Vagina (tissue), 2 donors: ENCODE measurements at places on chromosomes 16 and 17. TPM values are rescaled to one million over a fixed set of nuclear protein-coding genes. Genes with fewer than 3 reads are reported as not detected.

GRCh38 chr17:68247445-68248198 is at the start of gene AMZ2:
TSS of gene AMZ2 (plus strand) at chr17:68248043. CDS start at chr17:68250188, 2,145 bp downstream.
- DNase-seq, result no peak

Gene SF3B3
- 91.3 TPM for total RNA-seq

Gene CNTNAP1
- total RNA-seq, result 5.9 TPM

- DNase-seq, result no peak
These were observed 263.2 kb downstream of the KIF2B start for GRCh38 chr17:54085934-54086333.

- no peak for DNase-seq
These were observed 5.3 kb downstream of the RPL13 start for GRCh38 chr16:89565506-89566372.

- DNase-seq, result peak; percentile 37
These were observed 95.1 kb downstream of the LYRM1 start for GRCh38 chr16:20995711-20996110.

Gene KRT20
- not detected for total RNA-seq

- DNase-seq, result no peak
These were observed 233.2 kb downstream of the PRKCA start for GRCh38 chr17:66535611-66536010.

Gene OR1A1
- total RNA-seq, result not detected

GRCh38 chr17:28071891-28072606 is 29.6 kb downstream of the NLK start:
- DNase-seq, result no peak

Gene NACA2
- total RNA-seq, result not detected

GRCh38 chr16:30874244-30874820 is 19.5 kb downstream of the BCL7C start:
- DNase-seq, result no peak

GRCh38 chr16:67678354-67679023 is 11.9 kb downstream of the C16orf86 start:
- no peak for DNase-seq

- no peak for DNase-seq
These were observed 14.2 kb downstream of the IRF8 start for GRCh38 chr16:85913141-85913601.

DNA sequence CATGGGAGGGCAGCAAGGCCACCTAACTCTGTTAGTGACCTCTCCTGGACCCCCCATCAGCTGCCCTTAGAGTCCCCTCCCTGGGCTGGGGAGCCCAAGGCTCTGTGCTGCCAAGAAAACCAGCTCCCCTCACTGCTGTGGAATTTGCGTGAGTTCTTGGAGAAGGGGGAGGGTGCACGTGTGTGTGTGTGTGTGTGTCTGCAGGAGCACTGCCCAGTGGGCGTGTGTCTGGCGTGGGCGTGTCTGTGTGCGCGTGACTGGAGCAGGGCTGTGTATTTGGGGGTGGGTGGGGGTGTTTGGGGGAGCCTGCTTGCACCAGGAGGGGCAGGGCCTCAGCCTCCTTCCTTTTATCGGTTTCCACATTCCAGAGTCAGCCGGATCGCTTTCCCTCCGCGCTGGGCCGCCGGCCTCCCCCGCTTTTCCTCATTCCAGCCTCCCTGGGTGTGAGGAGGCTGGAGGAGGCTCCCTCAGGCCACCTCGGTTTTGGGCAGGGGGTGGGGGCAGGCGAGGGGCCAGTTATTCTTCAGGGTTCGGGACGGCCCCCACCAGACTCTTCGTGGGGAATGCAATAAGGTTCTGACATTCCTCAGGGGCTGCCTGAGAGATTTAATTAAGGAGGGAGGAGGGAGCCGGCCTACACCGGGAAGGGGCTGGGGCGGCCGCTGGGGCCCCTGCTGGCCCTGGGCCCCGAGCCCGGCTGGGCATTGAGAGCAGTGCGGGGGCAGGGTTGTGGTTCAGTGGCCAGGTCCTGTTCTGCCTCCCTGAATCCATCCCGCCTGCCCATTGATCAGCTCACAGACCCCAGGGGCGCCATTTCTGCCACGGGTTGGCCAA is 2.5 kb downstream of the VASN start:
- peak; percentile 97 for DNase-seq

Gene NGFR
- 41.7 TPM for total RNA-seq

DNA sequence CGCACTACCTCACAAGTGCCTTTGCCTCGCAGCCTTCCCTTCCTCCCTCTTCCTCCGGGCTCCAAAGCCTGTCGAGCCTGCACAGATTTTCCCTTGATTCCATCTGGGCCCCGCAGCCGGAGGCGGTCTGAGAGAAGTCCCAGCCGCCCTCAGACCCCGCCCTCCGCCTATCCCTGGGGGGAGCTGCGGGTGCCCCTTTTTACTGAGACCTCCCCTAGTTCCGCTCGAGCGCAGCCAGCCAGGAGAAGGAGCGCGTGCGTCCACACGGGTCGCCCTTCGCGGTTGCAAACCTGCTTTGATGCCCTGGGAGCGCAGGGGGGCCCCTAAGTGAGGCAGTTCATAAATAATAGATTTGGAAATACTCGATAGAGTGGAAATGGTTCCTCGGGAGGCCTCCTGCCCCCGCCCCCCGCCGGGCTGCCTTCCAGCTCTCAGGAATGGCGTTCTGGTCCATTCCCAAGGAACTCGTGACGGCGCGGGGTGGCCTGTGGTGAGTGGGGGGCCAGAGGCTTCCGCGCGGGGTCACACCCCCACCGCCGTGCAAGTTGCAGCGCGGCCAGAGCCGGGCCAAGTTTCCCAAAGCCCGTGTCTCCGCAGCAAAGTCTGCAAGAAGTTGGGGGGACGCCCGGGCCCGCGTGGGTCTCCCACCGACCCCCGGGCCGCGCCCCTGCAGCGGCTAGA is 610 bp downstream of the C16orf74 start:
- DNase-seq, result no peak

Gene TMEM88
- 26.3 TPM for total RNA-seq

Gene TMED6
- not detected for total RNA-seq

- DNase-seq, result no peak
These were observed 630 bp downstream of the RNFT1 start for GRCh38 chr17:59963738-59964481.

DNA sequence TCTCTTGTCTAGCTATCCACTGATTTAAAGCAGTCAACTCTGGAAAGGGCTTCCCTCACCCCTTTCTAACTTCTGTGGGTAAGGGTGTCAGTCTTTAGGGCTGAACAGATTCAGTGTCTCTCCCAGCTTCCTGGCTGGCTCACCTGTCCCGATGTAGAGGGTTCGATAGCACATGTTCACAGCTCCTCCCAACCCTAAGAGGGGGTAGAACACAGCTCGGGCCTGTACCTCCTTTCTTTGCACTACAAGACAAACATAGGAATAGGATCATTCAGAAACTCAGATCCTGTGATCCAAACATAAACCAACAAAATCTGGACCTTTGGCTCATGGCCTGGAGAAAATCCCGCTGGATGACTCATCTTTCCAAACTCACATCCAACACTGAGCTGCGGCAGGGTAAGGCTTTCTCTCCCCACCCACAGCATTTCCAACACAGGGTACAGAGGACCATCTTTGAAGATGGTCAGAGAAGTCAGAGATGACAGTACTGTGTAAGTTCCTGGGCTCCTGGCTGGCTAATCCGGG is 5.8 kb upstream of the DHRS13 start:
- no peak for DNase-seq

GRCh38 chr16:5841974-5842373 is 744.4 kb upstream of the EEF2KMT start:
- DNase-seq, result no peak

DNA sequence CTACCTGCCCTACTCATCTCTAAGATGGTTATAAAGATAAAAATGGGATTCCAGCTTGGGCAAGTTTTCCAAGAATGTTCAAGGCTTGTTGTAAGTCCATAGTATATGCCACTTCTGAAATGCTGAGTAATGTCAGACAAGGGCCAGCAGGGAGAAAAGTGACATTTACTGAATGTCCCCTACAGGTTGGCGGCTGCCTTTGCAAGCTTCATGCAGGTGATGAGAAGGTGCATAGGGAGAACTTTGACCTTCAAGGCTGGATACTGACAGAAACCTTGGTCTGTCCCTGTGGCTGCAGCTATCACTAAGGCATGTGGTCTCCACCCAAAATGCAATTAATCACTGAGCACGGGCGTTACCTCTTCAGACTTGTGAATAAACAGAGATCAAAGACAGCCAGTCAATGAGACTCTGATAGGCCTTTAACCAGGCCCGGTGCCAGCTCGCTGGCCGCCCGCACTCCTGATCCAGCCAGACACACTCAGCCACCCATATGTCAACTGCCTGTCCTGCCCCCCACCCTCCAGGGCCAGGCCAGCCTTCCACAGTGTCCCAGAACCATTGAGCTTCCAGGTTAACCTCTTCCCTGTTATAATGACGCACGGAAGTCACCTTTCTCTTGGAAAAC is 26.8 kb upstream of the AXIN2 start:
- no peak for DNase-seq

Gene C1QL1
- 6.9 TPM for total RNA-seq

Gene TOX3
- 1.2 TPM for total RNA-seq

DNA sequence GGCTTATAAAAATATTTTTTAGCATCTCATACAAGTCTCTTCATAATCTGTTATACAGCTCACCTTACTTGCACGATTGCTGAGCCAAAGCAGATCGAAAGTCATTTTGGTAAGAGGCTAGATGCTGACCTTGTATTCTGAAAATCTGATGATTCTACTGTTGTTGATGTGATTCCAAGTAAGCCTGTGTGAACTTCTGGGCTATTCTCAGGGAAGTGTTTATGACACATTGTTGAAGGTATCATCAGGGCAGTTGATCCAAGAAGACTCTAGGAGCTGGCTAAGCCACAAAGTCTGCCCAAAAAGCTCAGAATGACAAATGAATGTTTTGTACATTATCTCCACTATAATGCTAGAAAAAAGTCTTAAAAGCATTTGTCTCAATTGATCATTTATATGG is 16.0 kb downstream of the OMG start:
- no peak for DNase-seq

- DNase-seq, result no peak
These were observed 200.2 kb downstream of the CCDC182 start for GRCh38 chr17:57544834-57545463.

DNA sequence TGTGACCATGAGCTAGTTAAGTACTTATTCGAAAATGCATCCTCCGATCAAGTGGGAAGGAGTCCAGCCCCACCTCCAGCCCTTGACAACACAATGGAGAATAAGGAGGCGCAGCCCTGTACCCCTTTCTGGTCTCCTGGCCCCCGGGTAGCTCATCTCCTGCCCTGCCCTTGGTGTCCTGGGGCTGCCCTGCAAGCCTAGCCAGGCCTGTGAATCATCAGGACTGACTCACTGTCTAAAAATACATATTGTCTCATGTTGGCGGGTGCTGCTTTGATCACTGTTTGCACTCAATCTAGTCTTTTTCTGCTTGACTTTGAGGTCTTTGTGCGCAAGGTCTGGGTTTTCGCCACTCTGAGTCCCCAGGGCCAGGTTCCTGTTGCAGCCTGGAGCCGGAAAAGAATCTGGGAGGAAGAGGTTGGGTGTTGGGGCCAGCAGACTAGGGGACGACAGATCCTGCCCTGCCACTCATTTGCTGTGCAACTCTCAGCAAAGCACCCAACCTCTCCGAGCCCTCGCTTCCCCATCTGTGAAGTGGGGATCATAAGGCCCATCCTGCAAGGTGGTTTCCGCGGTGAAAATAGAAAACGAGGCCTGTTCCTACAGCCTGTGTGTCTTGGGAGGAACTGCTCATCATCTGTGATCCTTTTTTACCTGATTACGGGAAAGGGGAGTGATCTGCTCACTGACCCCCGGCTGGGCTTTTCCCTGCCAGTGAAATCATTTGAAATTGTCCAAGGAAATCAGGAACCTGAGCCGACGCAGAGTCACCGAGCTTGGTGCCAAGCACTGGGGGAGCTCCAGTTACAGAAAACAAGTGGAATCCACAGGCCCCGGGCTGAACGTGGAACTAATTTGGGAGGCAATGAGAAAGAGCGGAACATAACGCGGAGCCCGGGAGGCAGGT is 230.4 kb downstream of the PARN start:
- no peak for DNase-seq

- no peak for DNase-seq
These were observed 1006.0 kb upstream of the EEF2KMT start for GRCh38 chr16:6103561-6103960.

Gene VTN
- 2.7 TPM for total RNA-seq

Gene KRT10
- total RNA-seq, result 919 TPM

- DNase-seq, result no peak
These were observed 143.2 kb downstream of the SOCS1 start for GRCh38 chr16:11112723-11113348.

GRCh38 chr16:16169615-16170014 is 53.7 kb downstream of the ABCC6 start:
- DNase-seq, result no peak

DNA sequence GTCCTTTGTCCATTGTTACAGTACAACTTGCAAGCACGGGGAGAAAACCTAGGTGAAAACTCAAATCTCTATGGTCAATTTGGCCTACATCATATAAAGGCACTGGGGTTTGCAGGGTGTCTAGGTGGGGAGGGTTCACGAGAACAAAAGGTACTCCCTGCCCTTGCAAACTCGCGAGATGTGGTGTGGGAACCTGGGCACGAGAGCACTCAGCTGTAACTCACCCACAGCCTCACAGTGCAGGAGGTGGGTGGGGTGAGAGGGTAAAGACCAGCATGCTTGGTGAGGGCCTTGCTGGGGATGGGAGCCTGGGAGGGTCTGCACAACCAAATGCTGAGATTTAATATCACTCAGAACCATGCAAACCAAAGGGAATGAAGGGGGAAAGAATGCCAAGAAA is 18.4 kb upstream of the ZNF594 start:
- DNase-seq, result no peak

Gene CCL14
- 93.1 TPM for total RNA-seq

Gene RUNDC3A
- total RNA-seq, result 2.0 TPM

Gene B9D1
- total RNA-seq, result 50.6 TPM

DNA sequence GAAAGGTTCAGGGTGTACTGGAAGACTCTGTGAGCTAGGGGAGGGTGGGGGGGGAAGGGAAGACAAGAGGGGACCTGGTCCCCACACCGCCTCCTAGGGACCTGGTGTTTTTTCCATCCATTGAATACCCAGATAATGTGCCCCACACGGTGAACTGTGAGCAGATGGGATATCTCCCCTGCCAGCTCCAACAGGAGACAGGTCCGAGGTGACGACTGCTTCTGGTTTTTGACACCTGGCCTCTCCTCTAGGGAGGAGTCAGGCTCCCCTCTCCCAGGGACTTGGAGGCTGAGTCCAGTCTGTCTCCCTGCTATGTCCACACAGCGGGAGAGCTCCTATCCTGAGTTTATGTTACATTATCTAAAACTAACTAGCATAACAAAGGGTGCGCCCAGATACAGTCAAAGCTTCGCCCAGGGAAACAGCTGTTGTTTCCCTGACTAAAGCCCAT is 1.8 kb downstream of the MARVELD3 start:
- DNase-seq, result no peak

GRCh38 chr17:332558-333322 is 19.9 kb downstream of the RPH3AL start:
- no peak for DNase-seq

GRCh38 chr17:79273660-79274059 is 199.0 kb downstream of the ENGASE start:
- no peak for DNase-seq

DNA sequence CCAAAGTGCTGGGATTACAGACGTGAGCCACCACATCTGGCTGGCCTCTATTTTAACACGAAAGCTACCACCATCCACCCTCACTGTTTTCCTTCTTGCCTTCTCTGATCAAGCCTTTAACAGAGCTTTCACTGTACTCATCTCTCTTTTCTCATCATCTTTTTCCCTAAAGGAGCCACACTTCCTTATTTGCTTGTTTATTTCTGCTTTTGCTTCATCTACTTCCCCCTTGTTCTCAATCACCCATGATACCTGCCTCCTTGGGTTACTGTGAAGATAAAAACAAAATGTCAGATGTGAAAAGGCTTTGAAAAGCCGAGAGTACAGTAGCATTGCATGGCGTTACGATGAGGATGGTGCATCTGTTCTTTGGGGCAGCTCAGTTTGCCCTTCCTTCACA is 79.9 kb downstream of the ZNF18 start:
- no peak for DNase-seq

Gene KRT31
- total RNA-seq, result not detected
